ENCODE measurements at places on chromosomes 7 and 10.

- no peak for DNase-seq
These were observed 143.4 kb downstream of the TPST1 start for GRCh38 chr7:66348531-66348930.

- DNase-seq = no peak
These were observed 20.3 kb upstream of the IGF2BP3 start for GRCh38 chr7:23490357-23491135.

GRCh38 chr10:91975438-91975837 is 51.9 kb downstream of the BTAF1 start:
- DNase-seq = no peak

GRCh38 chr7:121298831-121299239 is 30.0 kb upstream of the WNT16 start:
- DNase-seq = no peak

- peak; percentile 93 for DNase-seq
These were observed 6.1 kb upstream of the NCAPG2 start for GRCh38 chr7:158710651-158711102.

DNA sequence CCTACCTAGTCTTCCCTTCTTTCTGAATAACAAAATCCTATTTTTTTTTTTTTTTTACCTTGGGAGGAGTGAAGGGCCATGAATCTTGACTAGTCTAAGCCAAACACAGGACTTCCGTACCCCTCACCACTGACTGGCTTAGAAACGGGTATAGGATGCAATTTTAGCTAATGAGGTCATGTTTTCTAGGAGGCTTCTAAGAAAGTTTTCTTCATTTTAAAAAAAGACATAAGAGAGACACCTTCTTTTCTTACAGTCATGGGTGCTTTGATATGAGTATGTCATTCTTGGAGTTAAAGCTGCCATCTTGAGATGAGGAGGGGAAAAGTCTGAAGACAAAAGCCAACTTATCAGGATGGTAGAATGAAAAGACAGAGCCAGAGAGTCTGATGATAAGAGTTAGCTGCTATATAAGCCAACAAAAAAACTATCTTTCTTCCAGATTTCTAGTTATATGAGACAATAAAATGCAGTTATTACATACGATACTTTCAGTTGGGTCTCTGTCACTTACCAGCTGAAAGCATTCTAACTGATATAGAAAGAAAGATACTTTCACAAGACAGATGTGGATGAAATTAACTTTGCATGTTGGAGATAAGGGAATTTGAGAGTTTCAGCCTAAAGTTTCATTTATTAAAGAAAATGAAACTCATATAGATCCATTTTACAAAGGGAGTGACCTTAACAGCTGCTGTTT is 34.0 kb downstream of the ZNF438 start:
- no peak for DNase-seq

DNA sequence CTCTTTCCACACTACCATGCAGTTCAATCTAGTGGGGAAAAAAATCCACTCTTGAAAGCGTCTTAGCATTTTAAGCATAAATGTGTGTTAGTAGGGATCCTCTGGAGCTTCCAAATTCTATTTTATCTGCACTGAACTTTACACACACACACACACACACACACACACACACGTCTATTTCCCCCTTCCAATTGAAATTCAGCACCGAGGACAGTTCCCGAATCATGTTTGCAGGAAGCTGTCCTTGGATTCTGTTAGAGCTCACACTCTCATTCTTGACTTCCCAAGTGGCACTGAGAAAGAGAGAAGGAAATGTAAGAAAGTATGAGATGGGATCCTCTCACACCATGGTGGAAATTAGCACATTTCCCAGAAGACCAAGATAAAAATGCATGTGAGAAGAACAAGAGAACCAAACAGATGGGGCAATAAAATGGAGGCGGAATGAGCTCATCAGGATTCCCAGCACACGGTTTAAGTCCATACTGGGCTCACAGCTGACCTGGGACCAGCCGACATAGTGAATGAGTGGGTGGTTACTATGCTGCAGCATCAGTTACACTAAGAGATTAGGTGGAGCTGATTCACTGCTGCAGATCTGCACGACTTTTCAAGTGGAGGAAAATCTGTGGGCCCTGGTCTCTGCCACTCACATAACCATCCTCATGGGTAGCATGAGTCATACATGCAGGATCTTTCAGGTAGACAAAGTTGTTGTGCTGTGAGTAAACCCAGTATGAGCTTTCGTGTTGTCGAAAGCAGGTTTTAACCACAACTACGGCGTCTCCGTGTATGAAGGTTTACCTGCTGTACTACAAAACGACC is 3.3 kb upstream of the NPTX2 start:
- no peak for DNase-seq

DNA sequence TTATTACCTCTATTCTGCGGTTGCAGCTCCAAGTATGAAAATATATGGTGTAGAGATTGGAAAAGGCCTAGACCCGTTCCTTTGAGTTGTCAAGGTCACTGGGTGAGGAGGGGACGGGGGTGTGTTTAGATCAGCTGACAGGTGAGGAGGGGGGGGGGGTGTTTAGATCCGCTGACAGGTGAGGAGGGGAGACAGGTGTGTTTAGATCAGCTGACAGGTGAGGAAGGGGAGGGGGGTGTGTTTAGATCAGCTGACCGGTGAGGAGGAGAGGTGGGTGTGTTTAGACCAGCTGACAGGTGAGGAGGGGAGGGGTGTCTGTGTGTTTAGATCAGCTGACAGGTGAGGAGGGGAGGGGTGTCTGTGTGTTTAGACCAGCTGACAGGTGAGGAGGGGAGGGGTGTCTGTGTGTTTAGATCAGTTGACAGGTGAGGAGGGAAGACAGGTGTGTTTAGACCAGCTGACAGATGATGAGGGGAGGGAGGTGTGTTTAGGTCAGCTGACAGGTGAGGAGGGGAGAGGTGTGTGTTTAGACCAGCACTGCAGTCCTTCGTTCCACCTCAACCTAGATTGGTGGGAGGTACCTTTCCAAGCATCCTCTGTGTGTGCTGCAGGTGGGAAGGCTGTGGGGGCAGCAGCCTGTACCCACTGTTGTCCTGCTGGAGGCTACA is 655.0 kb upstream of the ADARB2 start:
- no peak for DNase-seq

GRCh38 chr7:149823631-149824199 is 14.5 kb upstream of the ZNF862 start:
- DNase-seq = no peak

GRCh38 chr10:114623155-114623554 is 34.9 kb downstream of the ABLIM1 start:
- no peak for DNase-seq

DNA sequence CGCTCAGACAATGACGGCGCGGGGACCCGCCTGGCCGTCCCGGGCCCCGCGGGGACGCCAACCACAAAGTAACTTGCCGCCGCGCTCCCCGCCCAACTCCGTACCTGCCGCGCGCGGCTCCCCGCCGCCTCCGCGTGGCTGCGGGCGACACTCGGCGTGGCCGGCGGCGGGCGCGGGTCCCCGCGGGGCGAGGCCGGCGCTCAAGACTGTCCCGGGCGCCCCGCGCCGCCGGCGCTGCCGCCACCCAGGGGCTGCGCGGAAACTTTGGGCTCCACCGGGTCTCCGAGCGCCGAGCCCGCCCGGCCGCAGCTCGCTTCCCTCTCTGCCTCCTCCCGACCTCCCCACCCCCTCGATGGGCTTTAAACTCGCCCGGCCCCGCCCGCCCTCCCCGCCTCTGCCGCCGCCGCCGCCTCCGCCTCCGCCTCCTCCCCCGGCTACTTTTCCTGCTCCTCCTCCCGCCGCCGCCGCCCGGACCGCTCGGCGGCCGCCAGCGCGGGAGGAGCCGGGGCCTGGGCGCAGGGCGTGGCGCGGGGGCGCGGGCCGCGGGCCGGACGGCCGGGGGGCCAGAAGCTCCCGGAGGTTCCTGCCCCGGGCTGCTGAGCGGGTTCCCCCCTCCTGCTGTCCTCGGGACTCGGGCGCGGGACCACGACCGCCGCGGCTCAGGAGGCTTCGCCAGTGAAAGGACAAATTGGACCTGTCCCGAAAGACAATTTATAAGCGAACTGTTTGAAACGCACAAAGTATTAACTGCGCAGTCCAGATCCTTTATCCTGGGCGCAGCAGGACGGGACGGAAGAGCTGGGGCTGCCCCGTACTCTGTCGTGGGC is 10.6 kb upstream of the GRB10 start:
- DNase-seq = peak; percentile 33

- DNase-seq = no peak
These were observed 60.4 kb upstream of the NPVF start for GRCh38 chr7:25288556-25289307.

DNA sequence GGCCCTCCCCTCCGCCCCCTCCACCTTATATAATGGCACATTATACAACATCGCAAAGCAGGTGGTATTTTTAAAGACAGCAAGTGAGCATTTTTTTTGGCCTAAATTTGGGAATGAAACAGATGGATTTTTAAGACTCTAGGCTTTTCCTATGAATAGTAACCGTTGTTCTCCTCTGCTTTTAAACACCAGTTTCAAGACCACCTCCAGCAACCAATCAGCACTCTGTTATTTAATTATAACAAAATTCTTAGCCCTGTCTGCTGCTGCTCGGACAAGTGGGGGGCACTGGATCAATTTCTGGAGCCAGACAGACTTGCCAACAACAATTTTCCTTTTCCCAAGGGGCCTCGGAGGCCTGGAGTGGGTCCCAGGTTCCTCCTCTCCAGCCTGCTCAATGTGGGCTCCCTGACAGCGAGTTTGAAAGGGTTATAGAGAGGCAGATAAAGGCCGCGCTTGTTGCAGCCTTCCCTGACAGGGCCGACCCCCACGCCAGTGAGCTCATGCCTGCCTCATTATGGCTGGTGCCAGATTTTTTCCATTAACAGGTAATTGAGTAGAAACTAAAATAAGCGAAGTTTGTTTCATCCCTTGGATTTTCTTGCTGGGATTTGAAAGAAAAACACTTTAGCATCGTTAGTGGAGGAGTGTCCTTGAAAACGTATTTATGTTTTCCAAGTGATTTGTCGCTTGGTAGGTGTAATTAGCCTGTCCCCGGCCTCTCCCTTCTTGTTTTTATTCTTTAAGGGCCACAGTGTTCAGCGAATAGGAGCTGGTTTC is 227.3 kb downstream of the TCF7L2 start:
- no peak for DNase-seq

DNA sequence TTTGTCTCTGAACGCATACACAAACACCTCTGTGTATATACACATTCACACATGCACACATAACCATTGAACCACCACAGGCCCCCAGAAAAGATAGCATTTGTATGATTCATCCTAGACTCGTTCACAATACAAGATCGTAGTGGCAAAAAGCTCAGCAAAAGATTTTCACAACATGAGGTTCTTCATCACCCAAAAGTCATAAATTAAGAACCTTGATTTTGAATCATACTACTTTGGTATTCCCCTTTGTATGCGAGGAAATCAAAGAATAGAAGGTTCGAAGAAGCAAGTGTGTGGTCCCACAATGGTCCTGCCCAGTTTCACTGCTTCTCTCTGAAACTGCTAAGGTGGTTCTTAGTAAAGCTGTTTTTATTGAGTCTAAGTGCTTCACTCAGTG is 200.7 kb downstream of the CELF2 start:
- no peak for DNase-seq

- no peak for DNase-seq
These were observed 201.2 kb downstream of the DIP2C start for GRCh38 chr10:488081-488932.

DNA sequence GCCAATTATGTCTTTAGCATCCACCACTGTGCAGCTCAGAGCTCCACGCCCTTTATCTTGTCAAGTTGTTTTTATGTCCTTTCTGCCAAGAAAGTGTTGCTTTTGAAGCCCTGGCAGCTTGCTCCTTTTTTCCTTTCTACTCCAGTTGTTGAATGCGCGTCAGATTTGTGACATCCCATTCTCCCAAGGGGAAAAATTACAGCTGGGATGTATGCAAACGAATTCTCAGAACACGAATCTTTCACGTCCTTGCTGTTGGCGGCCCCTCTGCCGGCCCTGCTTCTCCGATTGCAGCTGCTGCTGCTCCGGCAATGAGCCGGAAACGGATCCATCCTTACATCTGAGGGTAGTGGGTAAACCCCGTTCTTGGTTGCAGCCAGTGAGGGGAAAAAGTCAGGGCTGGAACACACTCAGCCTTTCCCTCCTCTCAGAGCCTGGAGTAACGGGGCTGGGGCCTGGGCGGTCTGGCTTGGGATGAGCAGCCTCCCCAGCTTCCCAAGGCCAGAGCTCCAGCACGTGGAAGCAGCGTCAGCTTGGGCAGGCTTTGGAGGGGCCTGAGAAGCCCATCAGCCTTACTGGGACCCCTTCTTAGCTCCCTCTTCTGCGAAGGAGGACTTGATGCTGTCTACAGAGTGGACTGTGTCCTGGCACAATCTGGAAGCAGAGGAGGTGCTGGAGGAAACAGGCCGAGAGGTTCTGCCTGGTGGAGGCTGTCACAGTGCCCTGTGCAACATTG is 79.0 kb upstream of the CHST15 start:
- no peak for DNase-seq

DNA sequence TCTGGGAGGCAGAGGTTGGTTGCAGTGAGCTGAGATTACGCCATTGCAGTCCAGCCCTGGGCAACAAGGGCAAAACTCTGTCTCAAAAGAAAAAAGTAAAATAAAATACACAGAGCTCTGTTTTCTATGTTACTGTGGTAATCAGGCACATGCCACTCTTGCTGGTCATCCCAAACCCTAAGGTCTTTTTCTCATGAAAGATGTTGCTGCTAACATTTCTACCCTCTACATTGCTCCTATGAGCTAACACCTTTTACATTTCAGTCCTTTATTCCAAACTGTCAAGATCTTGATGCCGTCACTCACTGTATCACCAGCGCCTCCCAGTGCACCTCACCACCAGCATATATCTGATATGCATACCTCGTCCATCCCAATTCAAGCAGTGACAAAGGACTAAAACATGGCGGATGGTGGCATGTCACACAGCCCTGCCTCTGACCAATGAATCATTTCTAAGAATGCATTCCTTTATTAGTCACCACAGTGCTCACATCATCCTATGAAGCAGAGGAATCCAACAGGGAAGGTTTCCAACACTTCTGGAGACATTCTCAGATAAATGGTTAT is 4.3 kb downstream of the DAGLB start:
- DNase-seq = no peak

DNA sequence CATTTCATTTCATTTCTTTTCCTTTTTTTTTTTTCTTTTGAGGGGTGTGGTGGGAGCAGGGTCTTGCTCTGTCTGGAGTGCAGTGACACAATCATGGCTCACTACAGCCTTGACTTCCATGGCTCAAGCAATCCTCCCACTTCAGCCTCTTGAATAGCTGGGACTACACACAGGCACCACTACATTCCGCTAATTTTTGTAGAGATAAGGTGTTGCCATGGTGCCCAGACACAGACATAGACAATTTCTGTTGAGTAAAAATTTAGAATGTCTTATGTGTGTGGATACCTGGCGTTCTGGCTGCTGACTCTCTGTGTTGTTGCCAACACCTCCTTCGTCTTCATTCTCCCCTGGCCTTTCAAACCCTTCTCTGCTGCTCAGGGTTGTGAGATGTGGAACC is 54.0 kb upstream of the PRSS58 start:
- no peak for DNase-seq

GRCh38 chr7:117683430-117684175 is 189.6 kb downstream of the CTTNBP2 start:
- DNase-seq = no peak

DNA sequence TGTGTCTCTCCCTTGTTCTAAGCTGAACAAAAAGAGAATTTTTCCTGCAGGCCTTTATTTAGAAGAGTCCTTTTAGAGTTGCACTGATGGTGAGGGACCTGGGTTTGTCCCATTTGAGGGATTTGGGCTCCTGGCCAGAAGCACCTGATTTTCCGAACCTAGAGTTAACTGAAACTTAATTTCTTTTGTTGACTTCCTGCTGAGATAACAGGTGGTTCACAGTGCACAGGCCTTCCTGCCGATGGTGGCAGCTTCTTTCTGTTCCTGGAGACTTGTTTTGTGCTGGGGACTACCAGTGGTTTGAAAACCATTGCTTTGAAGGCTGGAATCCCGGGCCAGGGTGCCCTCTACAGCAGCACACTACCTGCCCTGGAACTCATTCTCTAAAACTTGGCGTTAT is 99.2 kb downstream of the SUGCT start:
- no peak for DNase-seq

All from bone marrow (tissue), 2 donors.